Natural killer cell treated with Interleukin-12 subunit alpha and Interleukin-12 subunit beta and Interleukin-15 and Interleukin-18, amount 100 ng/mL, for 72 hours (primary cell): ENCODE measurements at places on chromosomes 4 and X. TPM values are rescaled to one million over a fixed set of nuclear protein-coding genes. Genes with fewer than 3 reads are reported as not detected.

DNA sequence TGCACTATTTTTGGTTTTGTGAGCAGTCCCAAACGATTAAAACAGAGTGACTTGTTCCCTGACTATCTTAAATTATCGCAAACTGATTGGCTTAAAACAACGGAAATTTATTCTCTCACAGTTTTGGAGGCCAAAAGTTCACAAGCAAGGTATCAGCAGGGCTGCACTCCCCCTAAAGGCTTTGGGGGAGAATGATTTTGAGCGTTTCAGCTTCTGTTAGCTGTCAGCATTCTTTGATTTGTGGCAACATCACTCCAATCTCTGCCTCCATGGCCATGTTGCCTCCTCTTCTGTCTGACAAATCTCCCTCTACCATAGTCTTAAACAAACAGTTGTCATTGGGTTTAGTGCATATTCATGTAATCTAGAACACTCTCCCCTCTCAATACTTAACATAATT is 459.6 kb upstream of the ATOH1 start:
- DNase-seq: no peak

DNA sequence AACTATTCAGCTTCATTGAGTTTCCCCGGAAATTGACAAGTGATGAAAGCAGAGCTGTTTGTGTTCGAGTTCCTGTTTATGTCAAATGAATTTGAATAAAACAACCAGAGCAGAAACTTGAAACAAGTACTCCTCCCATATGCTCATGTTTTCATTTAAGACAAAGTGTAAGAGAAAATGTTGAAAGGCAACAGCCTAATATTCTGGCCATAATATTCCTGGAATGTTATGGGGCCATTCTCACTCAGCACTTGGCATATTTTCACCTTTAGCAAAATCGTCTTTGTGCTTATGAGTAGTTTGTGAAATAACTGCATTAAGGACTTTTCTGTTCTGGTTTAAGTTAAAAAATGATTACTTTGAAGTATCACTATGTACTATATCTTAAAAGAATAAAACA is 276.0 kb upstream of the FAT1 start:
- no peak for DNase-seq

DNA sequence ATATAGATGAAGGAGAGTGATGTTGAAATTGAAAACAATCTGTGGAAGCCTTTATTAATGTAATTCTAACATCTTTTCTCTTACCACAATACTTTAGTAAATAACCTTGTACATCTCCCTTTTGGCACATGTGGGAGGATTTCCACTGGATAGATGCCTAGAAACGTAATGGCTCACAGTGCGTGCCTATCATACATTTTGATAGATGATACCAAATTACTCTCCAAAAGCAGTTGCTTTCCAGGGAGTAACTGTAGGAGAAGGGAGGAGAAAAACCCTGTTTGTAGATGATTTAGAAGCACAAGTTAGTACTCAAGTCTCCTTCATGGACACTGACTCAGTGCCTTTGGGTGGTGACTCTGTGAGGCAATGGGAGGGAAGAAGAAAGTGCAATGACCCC is 476.3 kb downstream of the CCSER1 start:
- no peak for DNase-seq

GRCh38 chrX:25548811-25549210 is 533.0 kb upstream of the ARX start:
- no peak for DNase-seq

DNA sequence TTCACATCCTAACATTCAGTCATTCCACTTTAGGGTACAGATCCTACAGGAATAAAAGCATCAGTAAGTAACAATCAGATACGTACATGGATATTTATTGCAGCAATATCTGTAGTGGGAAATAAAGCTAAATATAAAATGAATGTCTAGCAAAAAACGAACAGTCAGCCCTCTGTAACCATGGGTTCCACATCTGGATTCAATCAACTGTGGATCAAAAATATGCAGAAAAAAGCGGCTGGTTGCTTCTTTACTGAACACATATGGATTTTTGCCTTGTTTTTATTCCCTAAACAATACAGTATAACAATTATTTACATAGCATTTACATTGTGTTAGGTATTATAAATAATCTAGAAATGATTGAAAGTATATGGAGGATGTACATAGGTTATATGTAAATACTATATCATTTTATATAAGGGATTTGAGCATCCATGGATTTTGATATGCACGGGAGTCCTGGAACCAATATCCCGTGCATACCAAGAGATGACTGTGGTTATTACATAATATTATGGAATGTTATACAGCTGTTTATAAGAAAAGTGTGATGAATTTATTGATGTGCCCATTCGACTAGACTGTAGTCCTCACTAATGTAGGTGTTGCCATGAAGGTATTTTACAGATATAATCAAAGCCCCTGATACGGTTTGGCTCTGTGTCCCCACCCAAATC is 132.8 kb downstream of the ARHGEF9 start:
- DNase-seq: no peak

GRCh38 chr4:88458104-88458740 is 1.3 kb downstream of the HERC5 start:
- no peak for DNase-seq

GRCh38 chr4:68655764-68656444 is 14.5 kb downstream of the UGT2B15 start:
- no peak for DNase-seq

GRCh38 chrX:121755541-121755940 is 708.1 kb downstream of the GLUD2 start:
- no peak for DNase-seq

GRCh38 chr4:56129431-56129861 is 180.7 kb downstream of the CEP135 start:
- no peak for DNase-seq

- DNase-seq: no peak
Measured at GRCh38 chr4:78354782-78355181, 196.8 kb upstream of the ANXA3 start.

GRCh38 chr4:1746919-1747602 is 25.7 kb downstream of the TACC3 start:
- DNase-seq: no peak

CAMK2D gene
- 43.0 TPM for total RNA-seq

TDO2 gene
- total RNA-seq: not detected
